ENCODE measurements at places on chromosomes 3 and 15.

DNA sequence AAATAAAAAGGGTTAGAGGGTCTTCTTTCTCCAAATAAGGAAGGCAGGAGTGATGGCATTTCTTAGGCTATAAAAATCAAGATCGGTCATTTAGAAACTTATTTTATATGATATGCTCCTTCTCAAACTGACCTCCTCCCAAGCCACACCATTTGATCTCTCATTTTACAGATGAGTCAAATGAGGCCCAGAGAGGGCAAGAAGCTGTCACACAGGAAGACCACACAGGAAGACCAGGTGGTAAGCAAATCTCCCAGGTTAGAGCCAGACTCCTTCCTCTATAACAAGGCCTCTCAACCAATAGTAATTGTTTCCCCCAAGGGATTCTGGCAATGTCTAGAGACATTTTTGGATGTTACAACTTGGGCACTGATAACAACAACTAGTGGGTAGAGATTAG lies 13.8 kb downstream of the TLE3 start:
- no peak for DNase-seq

GRCh38 chr3:100526613-100527346 lies 34.4 kb downstream of the TMEM45A start:
- DNase-seq, result no peak

- DNase-seq, result no peak
Observed at GRCh38 chr3:84772841-84773240, 185.9 kb upstream of the CADM2 start.

GRCh38 chr3:157116017-157116416 lies 43.9 kb downstream of the CCNL1 start:
- no peak for DNase-seq

DNA sequence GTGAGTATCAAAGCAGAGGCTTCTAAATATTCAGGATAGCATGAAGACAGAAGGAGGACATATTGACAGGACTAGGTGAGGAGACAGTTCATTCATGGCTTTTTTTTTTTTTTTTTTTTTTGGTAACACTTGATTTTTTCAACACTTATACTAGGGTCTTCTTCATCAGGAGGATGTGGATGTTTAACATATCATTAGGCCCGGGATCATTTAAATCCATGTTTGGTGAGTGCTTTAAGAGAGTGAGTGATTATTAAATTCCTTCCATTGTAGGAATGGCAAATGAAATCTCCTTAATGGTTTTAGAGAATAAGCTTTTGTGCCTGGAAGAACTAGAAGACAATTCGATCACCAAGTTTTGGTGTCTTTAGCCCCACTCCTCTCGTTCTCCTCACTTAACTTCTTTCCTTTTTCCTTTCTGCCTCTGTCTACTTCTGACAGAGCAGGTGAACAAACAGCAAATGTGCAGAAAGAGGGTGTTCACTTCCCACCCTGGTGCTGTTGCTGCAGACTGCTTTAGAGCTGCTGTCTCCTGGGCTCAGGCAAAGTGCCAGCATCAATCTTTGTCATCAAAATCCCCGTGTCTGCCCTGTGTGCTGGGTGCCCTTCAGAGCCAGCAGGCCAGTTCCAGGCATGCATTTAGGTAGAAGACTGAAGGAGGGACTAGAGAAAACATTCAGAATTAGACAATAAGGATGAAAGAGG lies 35.6 kb upstream of the RAB11A start:
- no peak for DNase-seq

- no peak for DNase-seq
Observed at GRCh38 chr3:189911001-189911400, 209.7 kb downstream of the P3H2 start.

DNA sequence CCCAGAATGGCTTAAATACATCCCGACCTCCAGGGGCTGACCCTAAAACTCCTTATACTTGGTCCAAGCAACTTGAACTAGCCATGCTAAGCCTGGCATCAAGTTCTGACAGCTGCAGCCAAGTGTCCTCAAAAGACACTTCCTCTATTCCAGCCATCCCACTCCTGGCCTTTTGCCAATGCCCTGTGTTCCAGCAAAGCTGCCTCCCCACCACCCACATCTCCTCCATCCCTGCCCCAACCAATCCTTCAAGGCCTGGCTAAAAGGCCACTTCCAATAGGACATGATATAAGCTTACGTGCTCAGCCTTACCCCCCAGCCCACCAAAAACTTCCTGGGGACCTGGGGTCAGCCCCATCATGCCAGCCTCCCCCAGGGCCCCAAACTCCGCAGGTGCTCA lies 40.9 kb downstream of the SEMA3G start:
- no peak for DNase-seq

- no peak for DNase-seq
Observed at GRCh38 chr3:126035362-126036050, 48.4 kb downstream of the SLC41A3 start.

DNA sequence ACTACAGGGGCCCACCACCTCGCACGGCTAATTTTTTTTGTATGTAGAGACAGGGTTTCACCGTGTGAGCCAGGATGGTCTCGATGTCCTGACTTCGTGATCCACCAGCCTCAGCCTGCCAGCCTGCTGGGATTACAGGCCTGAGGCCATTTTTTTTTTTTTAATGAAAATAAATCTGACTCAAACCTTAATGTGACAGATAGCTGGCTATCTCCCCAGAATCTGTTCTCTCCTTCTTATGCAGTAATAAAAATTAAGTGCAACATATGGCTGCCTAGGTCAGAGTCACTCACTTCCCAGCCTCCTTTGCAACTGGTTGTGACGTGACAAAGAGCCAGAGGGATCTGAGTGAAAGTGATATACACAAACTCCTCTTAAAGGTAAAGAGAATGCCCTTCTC lies 53.0 kb downstream of the ZNF148 start:
- DNase-seq, result peak; percentile 52

DNA sequence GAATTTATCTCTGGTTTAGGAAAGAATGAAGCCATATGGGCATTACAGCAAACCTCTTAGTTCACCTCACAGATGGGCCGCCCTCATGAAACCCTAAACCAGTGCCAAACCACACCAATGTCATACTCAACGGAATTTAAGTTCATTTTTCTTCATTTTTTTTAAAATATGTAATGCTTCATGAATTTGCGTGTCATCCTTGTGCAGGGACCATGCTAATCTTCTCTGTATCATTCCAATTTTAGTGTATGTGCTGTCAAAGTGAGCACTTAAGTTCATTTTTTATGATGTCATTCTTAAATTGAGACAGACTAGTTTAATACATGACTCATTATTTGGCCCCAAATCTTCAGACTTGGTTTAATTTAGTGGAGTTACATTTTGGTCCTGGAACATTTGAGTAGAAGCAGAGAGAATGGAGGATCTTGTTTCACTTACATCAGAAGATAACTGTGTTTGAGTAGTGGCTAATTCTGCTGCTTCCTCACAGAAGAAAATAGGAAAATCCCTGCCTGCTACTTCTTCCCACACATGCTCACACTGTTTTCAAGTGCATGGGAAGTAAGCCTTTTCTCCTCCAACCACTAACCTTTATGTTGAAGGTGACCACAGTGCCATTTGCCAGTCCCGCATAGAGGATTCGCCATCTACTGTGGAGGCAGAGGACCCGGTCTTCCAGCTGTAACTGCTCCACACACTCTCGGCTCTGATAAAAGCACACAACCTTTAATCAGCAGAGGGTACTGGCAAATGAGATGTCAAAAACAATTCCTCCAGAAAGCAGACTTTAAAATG lies 63.3 kb downstream of the ZNF106 start:
- DNase-seq, result peak; percentile 66

GRCh38 chr3:12947504-12948369 lies 106.4 kb upstream of the RPL32 start:
- peak; percentile 69 for DNase-seq

DNA sequence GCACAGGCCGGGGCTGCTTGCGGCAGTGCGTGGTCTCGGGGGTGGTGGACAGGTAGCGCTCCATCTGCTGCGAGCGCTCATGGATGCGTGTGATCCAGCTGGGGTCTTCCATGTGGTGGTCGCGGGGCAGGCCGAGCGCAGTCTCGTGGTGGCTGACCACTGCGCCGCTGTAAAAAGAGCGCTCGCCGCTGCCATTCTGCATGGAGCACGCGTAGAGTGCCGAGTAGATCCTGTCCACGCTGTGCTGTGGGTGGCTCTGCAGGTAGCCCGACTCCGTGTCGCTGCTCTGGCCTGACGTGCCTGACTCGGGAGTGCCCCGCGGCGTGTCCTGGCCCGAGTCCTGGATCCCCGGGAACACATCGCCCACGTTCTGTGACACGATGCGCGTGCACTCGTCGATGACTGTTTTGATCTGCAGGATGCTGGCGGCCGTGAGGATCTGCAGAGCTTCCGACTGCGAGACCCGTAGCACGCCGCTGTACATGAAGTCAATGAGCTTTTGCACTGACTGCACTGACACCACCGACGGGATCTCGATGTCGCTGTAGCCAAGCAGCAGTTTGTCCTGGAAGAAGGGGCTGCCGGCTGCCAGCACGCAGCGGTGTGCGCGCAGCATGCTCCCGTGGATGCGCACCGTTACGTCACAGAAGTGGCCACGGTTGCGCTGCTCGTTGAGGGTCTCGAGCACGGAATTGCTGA lies 57.4 kb downstream of the TIGIT start:
- no peak for DNase-seq

DNA sequence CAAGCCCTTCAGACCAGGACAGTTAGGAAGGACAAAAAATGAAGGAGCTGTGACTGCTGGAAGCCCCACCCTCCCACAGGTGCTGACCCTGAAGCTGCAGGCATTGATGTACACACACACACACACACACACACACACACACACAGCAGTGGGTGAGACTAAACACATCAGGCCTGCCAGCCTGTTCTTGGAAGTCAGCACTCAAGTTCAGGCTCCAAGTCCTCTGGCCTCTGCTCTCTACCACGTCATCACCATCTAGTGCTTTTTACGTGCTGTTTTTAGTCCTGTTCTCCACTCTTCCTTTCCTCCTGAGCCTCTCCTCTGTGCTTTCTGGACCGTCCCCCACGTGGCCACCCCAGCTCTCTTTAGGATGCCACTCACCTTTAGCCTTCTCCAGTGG lies 5.4 kb upstream of the KBTBD12 start:
- DNase-seq, result no peak

GRCh38 chr3:129855832-129856419 lies 37.6 kb downstream of the TMCC1 start:
- peak; percentile 12 for DNase-seq

DNA sequence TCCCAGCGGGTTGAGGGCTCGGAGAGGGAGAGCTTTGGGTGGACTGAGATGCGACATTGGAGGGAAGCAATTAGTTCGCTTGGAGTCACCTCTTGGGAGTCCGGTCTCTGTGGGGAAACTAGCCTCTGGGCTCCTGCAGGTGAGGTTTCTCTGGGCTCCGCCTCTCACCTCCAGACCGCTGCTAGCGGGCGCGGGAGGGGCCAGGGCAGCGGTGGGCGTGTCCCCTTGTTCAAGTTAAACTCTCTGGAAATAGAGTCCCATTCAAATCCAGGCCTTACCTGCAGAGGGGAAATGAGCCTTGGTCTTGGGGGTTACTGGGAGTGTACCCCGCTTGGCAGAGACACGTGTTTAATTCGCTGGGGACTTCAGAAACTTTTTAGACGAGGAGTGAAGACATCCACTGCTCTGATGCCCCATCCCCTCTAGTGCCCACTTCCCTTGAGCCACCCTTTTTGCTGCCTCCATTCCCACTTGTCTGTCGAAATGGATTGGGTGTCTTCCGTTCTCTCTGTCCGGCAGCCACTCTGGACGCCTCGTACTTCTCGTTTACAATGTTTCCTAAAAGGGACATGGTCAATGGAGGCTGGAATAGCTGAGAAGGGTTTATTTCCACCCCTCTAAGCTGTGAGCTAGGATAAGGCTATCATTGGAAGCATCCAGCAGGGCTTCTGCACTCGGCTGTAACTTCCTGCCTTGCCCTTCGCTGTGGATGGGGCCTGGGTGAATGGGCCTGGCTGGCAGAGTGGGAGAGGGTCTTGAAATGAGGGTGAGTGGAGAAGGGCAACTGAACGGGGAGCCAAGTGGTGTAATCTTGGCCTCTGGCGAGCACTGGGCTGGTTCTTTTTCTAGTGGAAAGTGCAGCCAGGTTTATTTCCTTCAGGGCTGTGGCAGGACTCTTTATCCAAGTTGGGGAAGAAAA lies 1.1 kb downstream of the MITF start:
- no peak for DNase-seq

- no peak for DNase-seq
Observed at GRCh38 chr3:111517801-111518200, 24.2 kb upstream of the CD96 start.

DNA sequence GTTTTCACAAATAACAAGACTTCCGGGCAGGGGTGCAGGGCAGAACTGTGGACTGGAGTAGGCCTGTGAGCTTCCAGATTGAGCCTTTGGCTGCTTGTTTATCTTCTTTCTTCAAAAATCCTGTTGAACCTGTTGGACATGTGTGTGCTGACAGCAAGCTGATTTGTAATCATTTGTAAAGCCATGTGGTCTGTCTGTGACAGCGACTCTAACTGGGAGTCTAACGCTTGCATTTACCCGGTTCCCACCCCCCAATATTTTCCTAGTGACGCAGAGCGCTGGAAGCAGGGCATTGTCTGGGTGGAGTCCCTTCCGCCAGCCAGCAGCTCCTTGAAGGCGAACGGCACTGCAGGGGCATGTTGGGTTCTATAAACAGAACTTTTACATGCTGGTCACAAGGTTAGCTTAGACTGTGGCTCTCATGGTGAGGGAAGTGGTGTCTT lies 85.7 kb upstream of the MYZAP start:
- no peak for DNase-seq

- DNase-seq, result no peak
Observed at GRCh38 chr3:196966526-196967401, 1.9 kb downstream of the PIGZ start.

DNA sequence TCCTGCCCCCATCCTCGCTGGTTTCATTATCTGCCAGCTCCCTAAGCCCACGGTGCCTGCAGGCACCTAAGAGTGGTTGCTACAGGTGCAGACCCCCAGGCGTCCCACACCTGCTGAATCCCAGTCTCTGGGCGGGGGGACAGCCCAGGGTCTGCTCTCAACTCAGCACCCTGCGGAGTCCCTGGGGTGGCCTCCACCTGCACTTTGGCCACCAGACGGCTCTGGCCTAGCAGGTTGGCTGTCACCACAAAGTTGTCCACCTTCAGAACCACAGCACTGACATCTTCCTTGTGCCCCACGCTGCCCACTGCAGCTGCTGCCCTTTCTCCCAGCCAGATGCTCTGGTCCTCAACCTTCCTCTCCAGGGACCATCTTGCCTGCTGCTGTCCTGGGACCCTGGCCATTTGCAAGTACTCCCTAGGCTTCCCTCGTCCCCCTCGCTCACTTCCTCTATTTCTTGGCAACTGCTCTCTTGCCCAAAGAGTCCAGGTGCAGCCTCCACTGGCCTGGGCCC lies 34.9 kb upstream of the SNRPA1 start:
- DNase-seq, result no peak

DNA sequence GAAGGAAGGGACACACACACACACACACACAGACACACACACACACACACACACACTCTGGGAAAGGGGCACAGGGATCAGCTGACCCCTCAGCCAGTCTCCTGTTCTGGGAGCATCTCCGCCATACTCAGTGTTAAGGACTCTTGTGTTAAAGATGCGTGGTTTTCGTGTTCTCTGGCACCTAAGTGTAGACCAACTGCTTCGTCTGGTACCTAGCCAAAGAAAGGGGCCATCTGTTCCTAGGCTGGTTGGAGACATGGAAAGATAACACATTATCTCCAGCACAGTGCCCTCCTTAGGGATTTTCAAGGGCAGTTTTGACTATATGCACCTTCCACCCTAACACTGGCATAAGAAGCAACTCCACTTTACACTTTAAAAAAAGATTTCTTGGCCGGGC lies 65.1 kb downstream of the EPHB1 start:
- DNase-seq, result no peak

- DNase-seq, result no peak
Observed at GRCh38 chr15:93319121-93319814, 230.3 kb upstream of the RGMA start.
